DMS79 treated with DMSO at 0.1 percent for 48 hours (cell line): ENCODE measurements at places on chromosomes 12 and 14.
A peak's percentile ranks its signal among the peaks of the same experiment; 100 is the strongest.

- DNase-seq: no peak
Observed at GRCh38 chr14:61553730-61554641, 141.3 kb upstream of the HIF1A start.

GRCh38 chr14:42095155-42095554, 488.5 kb downstream of the LRFN5 start:
- DNase-seq: no peak

- no peak for DNase-seq
Observed at GRCh38 chr14:35934499-35934898, 108.4 kb downstream of the BRMS1L start.

DNA sequence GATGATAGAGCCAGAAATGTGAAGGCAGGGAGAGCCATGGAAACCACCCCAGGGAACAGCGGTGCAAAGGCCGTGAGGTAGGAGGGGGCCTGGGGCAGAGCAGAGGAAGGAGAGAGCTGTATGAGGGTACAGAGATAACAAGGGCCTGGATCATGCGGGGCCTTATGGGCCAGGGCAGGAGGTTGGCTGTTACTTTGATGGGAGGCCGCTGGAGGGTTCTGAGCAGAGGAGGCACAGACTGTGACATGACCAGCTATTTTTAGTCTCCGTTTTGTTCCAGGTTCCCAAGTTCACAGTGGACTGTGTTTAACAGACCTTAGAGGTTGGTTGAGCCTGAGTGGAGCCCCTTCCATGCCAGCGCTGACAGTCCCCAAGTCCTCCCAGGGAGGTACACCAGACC, 118.6 kb downstream of the GCH1 start:
- no peak for DNase-seq

DNA sequence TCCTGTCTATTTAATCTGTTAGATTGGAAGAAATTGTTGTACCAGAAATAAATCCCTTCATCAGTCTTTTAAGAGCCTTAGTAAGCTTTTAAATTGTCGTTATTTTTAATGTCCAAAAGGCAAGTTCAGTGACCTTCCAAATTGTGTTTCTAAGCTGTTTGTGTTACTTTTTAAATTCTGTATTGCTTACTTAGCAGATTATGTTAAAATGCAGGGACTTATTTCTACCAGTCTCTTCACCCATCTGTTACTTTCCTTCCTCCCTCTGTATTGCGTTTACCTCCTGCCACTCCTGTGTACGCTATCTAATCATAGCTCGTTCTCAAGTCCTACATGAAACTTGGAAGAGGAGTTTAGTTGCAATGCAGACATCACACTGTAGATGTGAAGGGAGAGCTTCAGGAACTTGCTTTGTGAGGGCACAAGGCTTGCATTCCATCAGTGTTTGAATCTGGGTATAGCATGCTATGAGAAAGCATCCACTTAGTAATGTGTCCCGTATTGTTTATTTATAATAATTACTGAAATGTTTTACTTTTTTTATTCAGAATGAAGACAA, 406.5 kb upstream of the RGS6 start:
- no peak for DNase-seq

GRCh38 chr12:21786041-21786531, 11.6 kb upstream of the KCNJ8 start:
- no peak for DNase-seq

DNA sequence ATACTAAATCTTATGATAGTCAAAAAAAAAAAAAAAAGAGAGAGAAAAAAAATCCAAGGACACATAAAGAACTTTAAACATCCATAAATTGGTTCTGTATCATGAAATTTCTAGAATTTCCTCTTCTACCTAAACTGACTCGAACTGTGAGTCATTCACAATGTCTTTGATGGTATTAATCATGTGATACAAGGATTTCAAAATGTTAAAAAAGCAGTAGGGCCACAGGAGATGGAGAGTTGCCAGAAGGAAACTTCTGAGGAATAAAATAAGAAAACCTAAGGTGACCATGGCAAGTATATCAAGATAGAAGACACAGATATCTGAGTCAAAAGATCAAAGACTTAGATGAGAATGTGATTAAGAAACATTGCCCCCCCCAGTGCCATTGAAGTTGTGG, 1320.9 kb upstream of the FLRT2 start:
- DNase-seq: no peak

- DNase-seq: no peak
Observed at GRCh38 chr12:24544368-24544767, 404.5 kb downstream of the BCAT1 start.

DNA sequence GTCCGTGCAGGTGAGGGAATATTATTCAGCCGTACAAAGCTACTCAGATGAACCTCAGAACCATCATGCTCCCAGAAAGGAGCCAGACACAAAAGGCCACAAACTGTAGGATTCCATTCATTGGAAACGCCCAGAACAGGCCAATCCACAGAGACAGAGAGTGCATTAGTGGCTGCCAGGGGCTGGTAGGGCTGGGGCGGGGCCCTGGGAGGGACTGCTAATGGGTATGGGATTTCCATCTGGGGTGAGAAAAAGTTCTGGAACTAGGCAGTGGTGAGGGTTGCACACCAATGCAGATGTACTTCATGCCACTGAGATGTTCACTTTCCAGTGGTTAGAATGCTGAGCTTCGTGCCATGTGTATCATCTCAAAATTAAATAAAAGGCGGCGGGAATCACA, 101.1 kb downstream of the RFLNA start:
- DNase-seq: no peak

DNA sequence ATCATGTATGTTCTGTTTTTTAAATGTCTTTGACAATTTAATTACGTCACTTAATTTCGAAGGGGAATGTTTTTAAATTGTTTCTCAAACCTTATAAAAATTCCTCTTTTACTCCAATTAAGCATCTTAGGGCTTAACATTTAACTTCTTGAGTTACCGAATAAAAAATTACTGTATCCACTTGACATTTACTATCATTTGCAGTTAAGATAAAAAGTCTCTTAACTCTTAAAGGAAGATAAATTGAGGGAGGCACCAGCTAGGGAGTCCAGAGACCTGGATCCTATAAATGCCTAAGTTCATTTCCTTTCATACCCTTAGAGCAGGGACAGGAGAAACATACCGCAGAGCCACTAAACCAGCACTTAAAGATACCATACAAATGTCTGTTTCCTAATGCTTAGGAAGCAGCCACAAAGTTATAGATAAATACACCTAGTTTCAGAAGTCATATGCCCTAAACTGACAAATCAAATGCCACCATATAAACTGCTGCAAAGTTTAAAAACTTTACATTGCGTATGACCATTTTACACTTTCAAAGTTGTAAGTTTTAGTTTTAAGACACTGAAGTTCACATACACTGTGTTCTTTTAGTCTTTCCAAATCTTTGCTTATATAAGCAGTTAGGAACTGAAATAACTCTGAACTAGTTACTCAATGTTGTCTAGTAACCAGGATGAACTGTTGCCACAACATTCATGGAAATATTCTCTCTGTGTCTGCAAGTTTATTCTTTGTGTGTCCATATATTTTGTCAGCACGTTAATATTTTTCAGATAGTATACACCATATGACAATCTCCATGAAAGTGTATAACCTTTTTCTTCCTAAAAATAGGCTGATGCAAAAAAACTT, 71.2 kb downstream of the GALNT4 start:
- no peak for DNase-seq

DNA sequence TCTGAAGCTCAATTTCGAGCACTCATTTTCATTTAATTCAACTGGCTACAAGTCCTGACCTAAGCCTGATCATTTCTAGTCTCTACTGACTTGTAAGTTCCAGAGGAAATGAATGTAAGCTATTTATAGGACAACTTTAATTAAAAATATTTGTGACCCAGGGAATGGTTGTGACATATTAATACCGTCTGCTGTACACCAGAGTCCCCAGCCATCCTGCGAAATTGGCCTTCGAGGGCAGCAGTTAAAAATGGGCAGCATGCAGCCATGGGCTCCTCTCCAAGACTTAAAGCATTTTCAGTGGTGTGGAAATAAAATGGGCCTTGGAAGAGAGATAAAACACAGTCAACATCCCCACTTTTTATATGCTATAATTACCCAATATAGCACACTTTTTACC, 30.7 kb upstream of the OVCH1 start:
- DNase-seq: no peak

GRCh38 chr14:73283608-73284379, 46.5 kb downstream of the PAPLN start:
- no peak for DNase-seq

DNA sequence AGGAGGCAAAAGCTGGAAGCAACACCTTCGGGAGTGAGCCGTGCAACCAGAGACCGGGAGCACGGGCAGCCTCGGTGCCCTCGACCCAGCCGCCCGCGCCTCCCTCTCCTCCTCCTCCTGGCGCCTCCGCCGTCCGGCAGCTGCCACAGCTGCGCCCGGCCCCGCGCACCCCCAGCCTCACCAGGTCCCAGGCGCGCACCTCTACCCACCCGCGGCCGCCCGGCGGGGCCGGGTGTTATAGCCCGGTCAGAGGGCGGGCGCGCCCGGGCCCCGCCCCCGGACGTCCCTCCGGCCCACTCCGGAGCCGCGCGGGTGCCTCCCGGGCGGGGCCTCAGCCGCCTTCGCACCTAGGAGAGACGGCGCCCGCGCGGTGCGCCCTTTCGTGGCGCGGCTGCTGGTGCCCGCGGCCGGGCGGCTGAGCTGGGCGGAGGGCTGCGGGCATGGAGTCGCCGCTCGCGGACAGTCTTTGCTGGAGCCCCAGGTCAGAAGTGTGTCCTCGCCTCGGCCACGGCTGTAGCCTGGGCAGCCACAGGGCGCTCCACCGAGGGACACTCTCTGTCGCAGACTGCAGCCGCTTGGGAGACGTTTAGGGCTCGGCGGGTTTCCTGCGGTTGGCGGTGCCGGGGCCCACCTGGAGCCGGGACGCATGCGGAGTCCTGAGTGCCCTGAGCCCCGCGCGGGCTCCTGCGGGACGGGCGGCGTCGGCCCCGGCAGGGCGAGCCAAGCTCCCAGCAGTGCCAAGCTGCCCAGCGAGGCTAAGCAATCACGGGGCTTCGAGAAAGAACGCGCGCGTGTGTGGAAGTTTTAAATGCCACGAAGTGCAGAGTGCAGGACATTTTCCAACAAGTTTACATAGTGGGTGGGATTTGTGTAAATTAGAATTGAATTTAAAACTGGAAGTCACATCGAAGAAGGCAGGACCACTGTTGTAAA, at the start of gene CPM:
Gene CPM, minus strand, starts transcription at position 211 of the 933 bp plus-strand sequence. CDS start 334 bp downstream, outside the sequence.
- peak; percentile 14 for DNase-seq

- DNase-seq: no peak
Observed at GRCh38 chr14:104856869-104857860, 7.9 kb upstream of the CEP170B start.
